Activated CD8-positive, alpha-beta T cell treated with anti-CD3 and anti-CD28 coated beads for 36 hours (primary cell): ENCODE measurements at places on chromosomes 3 and 15. TPM values are rescaled to one million over a fixed set of nuclear protein-coding genes. Genes with fewer than 3 reads are reported as not detected.
A peak's percentile ranks its signal among the peaks of the same experiment; 100 is the strongest.

DNA sequence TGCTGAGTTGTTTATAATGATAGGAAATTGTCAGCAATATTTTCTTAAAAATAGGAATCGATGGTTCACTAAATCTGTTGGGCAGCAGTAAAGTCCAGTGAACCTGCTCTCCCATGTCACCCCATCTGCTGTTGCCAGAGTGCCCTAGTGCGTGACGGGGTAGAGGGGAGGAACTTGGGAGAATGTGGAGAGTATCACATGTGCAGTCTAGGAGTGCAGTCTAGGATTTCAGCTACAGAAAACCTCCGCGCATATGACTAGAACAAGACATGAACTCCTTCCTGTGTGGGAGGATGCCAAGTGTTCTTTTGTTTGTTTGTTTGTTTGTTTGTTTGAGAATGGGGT is 74.6 kb upstream of the ACAD9 start:
- no peak for DNase-seq

CSTA gene
- total RNA-seq: not detected

DNA sequence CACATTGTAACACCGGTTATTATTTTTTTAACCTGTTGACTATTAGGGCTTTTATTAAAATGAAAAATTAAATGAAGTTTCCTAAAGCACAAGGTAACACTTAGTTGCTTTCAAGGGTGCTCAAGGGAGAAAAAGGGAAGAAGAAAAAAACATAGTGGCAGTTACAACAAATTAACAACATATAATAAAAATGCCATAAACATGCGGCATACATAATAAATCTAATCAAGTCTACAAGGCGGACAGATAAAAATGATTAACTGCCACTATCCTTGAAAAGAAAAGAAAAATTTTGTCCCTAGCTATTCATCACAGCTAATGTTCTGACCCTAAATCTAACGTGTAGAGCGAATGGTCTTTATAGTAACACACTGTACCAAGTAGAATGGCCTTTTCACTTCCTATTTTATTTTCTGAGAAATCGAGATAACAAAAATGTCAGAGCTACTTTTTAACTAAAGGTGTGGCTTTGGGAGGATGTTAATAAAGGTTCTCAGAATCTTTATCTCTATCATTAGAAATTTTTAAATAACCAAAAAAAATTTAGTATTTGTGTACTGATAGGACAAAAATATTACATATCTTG is 194.9 kb downstream of the FOXP1 start:
- no peak for DNase-seq

GRCh38 chr3:117149584-117149983 is 440.0 kb downstream of the TUSC7 start:
- DNase-seq: no peak

GRCh38 chr3:66744986-66745385 is 244.2 kb upstream of the LRIG1 start:
- no peak for DNase-seq

SCN5A gene
- 0.20 TPM for total RNA-seq

DNA sequence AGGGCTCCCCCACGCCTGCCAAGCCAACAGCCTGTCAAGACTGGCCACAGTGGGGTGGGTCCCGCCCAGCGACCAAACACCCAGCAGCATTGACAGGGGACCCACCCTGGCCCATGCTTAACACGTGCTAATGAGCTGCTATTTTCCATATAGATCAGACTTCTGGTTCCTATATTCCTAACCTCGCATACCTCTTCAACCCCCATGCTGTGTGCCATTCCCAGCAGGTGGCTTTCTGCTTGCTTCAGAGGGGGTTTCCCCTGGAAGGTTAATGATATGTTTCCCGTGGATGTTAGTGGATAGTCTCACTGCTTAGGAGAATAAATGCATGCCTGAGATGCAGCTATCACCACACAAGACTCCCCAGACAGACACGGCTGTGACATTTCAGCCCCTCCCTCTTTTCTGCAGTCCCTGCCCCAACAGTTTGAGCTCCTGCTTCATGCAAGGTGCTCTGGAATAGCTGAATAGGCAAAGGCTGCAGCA is 37.9 kb upstream of the MGLL start:
- no peak for DNase-seq

NR2E3 gene
- total RNA-seq: not detected

KIF9 gene
- total RNA-seq: 8.3 TPM

- no peak for DNase-seq
Observed at GRCh38 chr15:66659384-66659783, 42.7 kb upstream of the SMAD6 start.

- no peak for DNase-seq
Observed at GRCh38 chr3:123661973-123662372, 77.1 kb upstream of the HACD2 start.

DNA sequence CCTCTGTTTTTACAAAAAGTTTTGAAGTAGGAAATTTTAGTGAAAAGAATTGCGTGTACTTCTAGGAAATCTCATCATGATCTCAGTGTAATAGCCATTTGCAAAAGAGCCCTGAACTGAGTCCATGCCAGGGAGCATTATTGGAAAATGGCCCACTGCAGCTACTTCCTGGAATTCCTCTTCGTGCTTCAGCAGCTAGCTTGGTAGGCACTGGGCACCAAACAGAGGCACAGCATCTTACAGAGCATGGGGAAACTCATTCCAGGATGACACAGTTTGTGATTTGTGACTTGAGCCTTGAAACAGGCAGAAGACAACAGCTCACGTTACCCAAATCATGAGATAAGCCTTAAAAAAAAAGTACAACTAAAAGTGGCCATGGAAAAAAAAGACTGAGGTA is 179.1 kb downstream of the WDR72 start:
- DNase-seq: no peak

ARRDC4 gene
- 0.94 TPM for total RNA-seq

DNA sequence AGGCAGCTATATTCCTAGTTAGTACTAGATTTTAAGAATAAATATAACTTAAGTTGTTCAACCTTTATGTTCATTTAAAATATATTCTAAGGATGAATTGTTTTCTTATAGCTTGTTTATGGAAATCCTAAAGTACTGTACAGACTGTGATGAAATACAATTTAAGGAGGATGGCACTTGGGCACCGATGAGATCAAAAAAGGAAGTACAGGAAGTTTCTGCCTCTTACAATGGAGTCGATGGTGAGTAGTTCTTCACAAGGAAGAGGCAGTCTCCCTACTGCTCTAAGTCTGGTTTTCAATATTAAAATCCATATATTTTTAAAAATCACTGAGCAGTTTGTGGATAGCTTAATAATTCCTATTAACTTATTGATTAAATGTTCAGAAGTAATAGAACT is 29.6 kb downstream of the CALML4 start:
- no peak for DNase-seq

DNA sequence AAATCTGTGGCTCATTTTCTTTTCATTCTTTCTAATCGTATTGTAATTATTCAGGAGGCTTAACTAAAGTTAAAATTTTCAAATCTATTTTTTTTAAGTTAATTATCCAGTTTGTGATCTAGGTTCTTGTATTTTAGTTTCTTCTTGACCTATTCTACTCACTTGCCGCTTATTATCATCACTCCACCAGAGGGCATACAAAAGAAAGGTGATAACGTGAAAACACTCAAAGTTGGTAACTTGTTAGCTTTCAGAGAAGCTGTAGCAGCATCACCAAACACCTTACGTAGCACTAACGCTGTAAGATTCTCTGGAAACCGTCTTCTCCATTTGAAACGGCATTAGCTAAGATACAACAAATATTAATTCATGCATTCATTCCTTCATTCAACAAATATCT is 4.8 kb downstream of the GNB4 start:
- no peak for DNase-seq

- no peak for DNase-seq
Observed at GRCh38 chr3:186208296-186208989, 99.6 kb upstream of the ETV5 start.

UBAP1L gene
- 3.3 TPM for total RNA-seq

ISL2 gene
- total RNA-seq: not detected

HESX1 gene
- 0.43 TPM for total RNA-seq

DNA sequence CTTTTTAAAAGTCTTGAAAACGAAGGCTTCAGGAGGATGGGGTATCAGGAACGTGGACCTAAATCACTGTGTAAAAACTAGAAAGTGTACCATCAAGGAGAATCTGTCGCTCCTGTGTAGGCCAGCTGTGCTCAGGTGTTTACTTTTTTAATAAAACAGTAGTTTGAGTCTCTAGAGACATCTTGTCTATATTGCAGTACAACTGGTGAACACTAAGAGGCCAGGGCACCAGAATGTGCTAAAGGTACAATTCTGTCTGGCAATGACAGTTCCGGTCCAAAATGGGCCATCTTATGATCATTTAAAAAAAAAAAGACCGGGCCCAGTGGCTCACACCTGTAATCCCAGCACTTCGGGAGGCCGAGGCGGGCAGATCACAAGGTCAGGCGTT is 61.8 kb upstream of the MCF2L2 start:
- no peak for DNase-seq

RFT1 gene
- 42.5 TPM for total RNA-seq

LEO1 gene
- 31.1 TPM for total RNA-seq

- no peak for DNase-seq
Observed at GRCh38 chr15:85457392-85457968, 77.1 kb downstream of the AKAP13 start.

DNA sequence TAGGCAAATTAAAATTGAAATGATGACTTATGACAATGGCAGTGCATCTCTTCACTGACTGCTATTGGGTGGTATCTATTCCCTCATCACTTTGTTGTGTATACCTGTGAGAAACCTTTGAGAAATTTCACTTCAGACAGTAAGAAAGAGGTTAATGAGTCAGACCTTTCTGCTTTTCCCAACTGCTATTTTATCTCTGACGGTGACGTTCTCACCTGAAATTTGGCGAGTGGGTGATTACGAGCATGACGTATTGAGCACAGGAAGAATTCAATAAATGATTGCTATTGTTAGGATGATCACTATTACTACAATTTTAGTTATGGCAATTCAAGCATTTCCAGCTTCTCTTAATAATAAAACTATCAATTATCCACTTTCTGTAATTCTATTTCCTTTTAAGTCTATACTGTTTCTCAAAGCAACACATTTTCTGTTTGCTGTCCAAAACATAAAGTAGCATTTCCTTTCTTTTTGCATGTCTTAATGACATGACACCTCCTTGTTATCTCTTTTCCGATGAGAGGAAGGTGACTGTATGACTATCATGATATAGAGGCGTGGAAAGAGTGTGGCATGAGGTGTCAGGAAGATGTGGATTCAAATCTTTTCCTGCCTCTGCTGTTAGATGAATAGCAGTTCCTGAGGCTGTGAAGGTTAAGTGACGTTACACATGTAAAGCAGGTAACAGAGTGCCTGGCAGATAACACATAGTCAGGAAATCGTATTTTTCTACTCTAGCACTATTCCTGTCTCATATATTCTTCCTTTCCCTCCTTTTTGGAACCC is 504.9 kb upstream of the SEMA6D start:
- no peak for DNase-seq

LRCH3 gene
- 43.8 TPM for total RNA-seq

DNA sequence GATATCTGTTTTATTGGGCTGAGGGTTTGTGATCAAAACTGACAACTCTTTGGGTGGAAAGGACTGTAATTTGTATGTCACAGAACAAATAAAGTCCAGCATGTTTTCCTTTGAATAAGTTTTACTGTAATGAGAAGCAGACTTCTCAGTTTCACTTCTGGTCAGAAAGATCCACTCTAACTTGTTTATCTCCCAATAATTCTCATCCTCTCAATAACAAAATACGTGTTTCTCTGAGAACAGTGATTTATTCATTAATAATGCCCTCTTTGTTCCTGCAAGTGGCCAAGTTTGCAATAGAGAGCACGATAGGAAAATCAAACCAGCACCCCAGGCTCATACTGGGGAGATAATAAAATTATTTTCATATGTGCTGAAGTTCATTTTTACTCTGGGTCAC is 190.6 kb downstream of the CNTN3 start:
- no peak for DNase-seq

DNA sequence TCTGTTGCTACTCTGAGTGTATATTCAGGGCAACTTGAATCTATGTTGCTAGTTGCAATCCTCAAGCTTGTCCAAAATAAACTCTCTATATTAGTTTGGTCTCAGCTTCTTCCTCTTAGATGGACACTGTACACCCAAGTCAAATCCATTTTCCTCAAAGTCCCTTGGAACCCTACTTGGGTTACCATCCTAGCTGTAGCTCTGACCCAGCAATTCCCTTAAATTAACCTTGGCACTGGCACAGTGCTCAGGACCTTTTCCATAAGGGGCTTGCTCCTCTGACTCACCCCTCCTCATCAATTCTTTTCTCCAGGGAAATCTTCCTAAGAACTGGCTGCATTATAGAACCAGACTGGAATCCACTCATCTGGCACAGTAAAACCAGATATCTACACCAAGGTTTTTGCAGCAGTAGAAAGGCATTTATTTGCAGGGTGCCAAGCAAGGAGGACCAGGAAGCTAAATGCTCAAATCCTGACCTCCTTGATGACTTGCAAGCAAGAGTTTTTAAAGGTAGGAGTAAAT is 44.9 kb upstream of the B3GALNT1 start:
- DNase-seq: no peak

DNA sequence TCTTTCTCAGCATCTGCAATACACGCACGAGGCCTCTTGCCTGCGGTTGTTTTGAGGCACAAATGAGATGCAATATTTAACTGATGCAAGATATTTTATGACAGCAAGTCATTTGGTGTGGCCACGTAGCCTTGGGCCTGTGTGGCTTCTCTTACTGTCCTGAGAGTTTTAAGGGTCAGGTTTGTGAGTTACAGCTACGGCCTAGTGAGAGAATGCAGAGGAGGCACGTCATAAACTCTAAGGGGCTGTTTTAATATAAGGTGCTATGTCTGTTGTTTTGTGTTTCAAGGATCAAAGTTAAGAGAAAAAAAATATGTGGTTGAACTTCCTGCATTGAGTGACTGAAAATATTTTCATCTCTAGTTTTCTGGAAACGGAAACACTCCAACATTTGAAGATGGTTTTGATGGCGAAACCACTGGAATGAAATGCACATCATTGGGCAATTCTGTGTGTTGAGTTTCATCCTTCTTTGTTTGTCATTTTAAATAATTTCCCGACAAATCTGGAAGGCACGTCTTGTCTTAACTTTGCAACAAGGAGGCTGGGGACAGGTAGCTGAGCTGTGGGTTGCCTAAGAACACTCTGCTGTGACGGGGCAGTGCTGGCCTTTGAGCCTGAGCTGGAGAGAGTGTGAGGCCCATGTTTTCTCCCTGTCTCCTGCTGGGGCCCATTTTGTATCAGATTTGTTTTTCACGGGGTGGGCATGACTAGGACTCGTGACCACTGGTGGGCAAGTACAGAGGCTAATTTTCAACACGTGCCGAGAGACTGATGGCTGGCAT is 5.1 kb downstream of the APBA2 start:
- DNase-seq: peak; percentile 60
